Suppressor macrophage (primary cell): ENCODE measurements at places on chromosomes 2 and 18.

GRCh38 chr2:99468155-99468554, 21.7 kb downstream of the REV1 start:
- DNase-seq: no peak

DNA sequence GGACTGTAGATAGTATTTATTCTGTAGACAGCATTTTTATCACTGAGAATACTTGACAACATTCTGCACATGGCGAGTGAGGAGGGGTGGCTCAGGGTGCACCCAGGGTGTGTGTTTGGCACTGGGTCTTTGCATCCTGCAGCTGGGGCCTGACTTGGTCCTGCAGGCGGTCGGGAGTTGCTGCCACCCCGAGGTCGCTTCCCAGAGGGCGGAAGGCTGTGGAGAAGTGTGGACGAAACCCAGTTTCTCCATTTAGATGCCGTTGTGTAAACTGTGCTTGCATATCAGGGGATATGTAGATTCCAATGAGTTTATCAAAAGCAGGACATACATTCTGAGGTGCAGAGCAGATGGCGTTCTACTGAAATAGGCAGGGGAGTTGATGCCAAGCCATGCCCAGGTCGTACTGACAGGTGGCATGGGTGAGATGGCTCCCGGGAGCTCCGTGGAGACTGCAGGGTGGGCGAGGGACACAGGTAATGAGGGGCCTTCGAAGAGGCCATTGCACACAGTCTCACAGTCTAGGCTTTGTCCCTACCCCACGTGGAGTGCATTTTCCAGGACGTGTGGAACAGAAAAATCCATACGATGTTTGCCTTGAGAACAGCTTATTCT, 74.5 kb downstream of the RTP5 start:
- DNase-seq: no peak

DNA sequence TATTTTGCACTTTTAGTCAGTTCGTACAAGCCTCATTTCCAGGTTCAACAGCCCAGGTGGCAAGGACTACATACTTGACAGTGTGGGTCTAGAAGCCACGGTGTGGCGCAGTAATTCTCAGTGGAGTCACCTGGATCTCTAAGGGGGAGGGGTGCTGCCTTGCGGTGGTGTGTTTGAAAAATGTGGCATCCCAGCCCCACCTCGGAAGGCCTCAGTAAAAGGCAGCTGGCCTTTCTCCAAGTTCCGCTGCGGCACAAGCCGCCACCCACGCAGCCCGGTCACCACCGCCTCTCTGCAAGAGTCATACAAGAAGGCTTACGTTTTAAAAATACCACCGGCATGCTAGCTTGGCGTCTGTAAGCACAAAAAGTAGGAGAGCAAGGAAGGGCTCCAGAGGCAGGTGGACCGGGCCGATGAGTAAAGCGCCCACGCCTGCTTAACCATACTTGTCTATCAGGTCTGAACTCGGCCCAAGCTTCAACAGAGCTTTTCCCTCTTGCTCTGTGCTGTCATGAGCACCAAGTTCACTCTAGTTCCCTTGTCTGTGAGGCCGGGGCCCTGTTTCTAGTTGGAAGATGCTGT, 49.5 kb downstream of the SPRED2 start:
- peak; percentile 94 for DNase-seq

GRCh38 chr2:120785228-120785966, 49.7 kb downstream of the GLI2 start:
- DNase-seq: no peak

GRCh38 chr2:128809259-128809636, 490.6 kb upstream of the HS6ST1 start:
- no peak for DNase-seq
